ENCODE measurements at places on chromosomes 16 and 17.

- no peak for DNase-seq
Observed at GRCh38 chr17:59124665-59125064, 18.0 kb upstream of the TRIM37 start.

GRCh38 chr17:78013683-78014467 lies 55.4 kb downstream of the TNRC6C start:
- DNase-seq = peak; percentile 72

- DNase-seq = no peak
Observed at GRCh38 chr16:661184-661821, 6.6 kb upstream of the RHOT2 start.

DNA sequence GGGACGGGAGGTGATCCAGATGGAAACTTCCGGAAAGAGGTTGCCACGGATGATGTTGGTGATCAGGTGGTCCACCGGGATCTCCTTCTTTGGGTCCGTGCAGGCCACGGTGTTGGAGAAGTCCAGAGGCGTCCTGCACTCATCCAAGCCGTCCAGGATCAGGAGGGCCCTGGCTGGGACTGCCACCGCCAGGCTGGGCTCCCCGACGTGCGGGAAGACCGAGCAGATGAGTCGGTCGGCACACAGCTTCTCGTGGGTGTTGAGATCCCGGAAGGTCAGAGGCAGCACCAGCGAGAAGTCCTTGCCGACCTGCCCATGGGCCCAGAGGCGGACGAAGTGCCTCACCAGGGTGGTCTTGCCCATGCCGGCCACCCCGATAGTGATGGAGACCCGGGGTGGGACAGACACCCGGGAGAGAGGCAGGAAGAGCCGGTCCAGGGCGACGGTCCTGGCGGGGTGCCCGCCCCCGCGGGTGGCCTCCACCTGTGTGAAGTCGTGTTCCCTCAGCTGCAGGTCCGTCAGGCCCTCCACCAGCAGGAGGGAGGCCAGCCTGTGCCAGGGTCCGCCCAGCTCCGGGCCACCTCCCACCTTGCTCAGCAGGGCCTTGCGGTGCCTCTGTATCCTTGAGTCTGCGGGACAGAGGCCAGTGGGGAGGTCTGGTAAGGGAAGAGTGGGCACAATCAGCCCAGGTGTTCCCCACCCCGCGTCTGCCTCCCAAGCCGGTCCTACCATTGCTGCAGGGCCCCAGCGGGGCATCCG lies 12.9 kb downstream of the NLRC3 start:
- no peak for DNase-seq

GRCh38 chr17:29076087-29076486 lies 33.1 kb downstream of the PIPOX start:
- no peak for DNase-seq

DNA sequence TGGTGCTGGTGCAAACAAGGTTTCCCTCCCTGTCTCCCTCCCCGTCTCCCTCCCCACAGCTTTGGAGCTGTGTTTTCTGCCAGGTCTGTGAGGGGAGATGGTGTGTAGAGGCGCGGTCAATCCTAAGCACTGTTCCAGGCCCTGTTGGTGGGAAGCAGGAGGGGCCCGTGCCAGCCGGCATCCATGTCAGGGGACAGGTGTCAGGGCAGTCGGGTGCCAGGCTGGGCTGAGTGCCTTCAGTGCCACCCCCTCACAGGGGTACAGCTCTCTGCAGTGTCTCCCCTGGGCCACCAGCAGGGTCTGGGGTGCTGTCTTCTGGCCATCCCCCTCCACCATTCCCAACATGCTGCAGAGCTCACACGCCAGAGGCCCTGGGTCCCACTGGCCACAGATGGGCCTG lies 73.6 kb downstream of the KLHDC4 start:
- no peak for DNase-seq

GRCh38 chr17:57400648-57401047 lies 144.3 kb downstream of the MSI2 start:
- DNase-seq = no peak

DNA sequence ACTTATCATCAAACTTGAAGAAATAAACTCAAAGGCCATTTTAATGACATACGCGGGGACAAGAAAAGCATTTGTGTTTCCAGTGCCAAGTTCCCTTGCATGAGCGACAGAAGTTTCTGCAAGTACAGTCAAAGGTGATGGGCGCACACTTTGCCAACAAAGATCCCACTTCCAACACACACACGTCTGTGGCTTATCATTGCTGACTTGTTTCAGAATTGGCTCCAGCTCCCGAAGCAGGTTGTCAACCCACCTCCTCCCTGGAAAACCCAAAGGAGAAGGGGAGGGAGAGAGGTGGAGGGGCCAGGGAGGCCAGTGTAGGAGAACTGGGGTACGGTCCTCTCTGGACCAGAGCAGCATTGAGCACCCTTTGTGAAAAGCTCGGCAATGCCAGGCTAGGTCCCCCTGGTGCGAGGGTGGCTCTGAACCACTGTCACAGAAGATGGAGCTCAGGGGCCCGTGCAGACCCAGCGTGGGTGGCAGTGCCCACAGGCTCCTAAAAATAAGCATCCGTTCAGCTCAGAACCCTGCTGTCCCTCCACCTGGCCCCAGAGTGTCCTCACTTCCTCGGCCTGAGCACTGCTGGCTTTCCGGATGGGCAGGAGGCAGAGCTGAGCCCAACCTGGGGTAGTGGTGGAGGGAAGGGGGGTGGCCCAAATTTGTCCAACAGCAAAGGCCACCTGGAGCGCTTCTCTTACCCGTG lies 33.2 kb downstream of the RBFOX3 start:
- no peak for DNase-seq

DNA sequence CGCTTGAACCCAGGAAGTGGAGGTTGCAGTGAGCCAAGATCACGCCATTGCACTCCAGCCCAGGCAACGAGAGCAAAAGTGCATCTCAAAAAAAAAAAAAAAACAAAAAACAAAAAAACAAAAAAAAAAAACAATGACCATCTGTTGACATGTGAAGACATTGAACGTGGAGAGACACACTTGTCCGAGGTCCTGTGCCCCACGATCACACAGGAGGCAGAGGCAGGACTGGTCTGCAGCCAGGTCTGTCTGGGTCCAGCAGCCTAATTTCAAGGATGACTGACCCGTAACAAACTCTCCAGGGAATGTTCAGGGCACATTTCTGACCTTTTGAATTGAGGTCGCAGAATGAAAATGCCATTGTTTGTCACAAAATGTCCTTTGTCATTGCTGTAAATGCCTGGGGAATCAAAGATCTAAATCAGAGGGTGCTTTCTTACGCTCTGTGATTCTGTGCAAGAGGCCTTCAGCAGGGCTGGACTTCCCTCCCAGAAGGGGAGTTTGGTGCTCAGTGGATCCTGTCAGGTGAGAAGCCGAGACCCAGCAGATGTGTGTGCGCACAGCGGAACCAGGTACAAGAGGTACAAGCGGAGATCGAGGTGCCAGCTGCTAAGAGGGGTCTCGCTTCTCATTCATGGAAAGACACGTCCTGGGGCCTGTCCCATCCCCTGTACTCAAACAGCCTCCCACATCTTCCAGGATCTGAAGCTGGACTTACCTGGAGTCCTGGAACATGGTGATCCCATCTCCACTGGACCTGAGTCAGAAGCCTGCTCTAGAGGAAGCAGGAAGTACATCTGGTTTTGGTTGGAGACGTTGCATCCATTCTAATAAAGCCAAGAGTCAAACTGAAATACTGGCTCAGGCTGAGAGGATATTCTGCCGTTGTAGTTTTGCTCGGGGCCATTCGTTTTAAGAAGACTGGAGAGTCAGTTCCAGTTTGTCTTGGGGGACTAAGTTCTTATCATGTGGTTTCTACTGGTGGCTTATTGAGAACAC lies 95.8 kb downstream of the IRF8 start:
- no peak for DNase-seq

- DNase-seq = peak; percentile 63
Observed at GRCh38 chr17:73291260-73291801, 20.5 kb downstream of the CDC42EP4 start.

- DNase-seq = no peak
Observed at GRCh38 chr17:39225959-39226683, 376 bp upstream of the STAC2 start.

DNA sequence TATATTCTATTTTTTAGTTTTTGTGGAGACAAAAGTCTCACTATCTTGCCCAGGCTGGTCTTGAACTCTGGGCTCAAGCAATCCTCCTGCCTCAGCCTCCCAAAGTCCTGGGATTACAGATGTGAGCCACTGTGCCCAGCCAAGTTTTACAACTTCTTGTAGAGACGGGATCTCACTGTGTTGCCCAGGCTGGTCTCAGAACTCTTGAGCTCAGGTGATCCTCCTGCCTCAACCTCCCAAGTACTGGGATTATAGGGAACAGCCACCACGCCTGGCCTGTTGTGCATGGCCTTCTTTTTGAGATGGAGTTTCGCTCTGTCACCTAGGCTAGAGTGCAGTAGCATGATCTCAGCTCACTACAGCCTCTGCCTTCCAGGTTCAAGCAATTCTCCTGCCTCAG lies 6.2 kb upstream of the CENPT start:
- DNase-seq = no peak

DNA sequence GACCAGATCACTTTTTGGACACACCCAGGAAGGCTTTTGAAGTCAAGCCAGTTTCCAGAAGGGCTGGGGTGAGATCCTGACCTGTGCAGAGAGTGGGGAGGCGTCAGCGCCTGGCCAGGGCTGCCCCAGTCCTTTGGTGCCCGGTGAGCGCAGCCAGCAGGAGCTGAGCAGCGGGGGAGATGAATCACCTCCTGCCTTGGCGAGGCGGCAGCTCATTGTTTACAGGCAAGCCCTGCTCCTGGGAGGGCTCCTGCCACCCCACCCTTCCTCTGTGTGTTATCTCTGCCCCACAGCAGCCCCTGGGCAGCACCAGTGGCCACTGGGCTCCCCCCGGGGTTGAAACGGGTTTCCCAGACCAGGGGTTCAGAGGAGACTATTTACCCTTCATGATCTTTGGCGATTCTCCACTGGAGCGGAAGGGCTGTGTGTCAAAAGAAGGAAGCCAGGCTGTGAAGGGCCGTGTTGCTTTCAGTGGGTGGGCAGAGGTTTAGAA lies 14.1 kb upstream of the ITGB4 start:
- DNase-seq = peak; percentile 93

DNA sequence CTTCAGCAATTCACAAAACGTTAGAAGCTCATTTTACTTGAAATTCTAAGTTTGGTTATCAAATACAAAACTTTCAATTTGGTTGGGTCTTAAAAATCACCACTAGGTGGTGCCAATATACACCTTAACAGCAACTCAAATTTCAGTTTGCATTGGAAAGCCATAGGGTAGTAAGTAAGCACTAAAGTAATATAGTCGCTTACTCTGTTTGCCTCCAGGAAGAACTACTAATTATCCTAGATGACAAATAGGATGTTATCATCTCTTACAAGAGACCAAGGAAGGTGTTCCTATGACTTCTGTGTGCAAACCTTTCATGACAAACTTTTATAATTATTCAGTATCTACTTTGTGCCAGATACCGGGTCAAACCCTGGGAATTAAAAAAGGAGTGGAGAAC lies 93.3 kb downstream of the MYO1D start:
- DNase-seq = peak; percentile 82

DNA sequence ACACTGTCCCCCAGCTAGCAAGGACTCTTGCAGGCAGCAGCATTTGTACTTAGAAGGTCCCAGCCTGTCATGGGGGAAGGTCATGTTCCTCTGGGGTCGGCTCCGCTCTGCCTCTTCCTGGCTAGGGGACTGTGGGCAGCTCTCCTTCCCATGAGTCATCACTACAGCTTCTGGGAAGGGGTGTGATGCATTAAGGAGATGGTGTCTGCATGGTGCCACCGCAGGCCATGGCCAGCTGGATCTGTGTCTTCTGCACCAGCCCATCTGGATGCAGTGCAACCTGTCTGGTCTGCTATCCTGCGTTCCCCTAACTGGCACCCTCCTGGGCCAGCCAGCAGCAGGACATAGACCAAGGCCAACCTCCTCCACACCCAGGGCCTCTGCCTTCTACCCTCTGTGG lies 6.3 kb downstream of the STARD3 start:
- DNase-seq = no peak

DNA sequence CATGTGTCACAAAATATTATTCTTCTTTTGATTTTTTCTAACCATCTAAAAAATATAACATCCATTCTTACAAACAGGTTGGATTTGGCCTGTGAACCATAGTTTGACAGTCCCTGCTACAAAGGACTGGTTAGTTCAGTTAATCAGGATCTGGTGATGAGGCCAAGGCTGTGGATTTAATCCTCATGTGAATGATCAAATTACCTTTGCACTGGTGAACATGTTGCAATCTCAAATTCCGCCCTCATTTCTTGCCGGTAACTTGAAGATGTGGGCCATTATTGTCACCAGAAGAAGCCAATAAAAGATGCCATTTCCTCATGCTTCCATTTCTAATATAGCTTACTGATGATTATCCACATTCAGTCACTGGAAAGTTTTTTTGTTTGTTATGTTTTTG lies 35.3 kb upstream of the YPEL2 start:
- DNase-seq = no peak

- no peak for DNase-seq
Observed at GRCh38 chr17:32912218-32912897, 15.6 kb upstream of the TMEM98 start.

- DNase-seq = no peak
Observed at GRCh38 chr17:72386619-72387237, 265.9 kb downstream of the SOX9 start.

- no peak for DNase-seq
Observed at GRCh38 chr17:31509805-31510177, 118.3 kb downstream of the RAB11FIP4 start.

DNA sequence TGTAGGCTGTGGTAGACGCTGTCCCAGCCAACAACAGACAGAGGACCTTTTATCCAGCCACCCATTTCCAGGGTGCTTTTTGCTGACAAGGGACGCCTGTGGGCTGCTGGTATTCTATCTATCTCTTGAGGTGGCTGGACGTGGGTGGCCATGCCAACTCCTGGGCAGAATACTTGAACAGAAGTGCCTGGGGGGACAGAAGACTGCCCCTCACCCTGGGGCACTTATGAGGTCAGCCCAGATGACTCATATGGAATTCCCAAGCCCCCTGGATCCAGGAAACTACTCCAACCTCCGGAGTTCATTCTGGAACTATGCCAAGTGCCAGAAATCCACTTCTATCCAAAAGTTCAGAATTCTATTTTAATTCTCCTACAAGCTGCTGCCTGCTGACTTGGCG lies 61.3 kb downstream of the CDRT4 start:
- peak; percentile 22 for DNase-seq

DNA sequence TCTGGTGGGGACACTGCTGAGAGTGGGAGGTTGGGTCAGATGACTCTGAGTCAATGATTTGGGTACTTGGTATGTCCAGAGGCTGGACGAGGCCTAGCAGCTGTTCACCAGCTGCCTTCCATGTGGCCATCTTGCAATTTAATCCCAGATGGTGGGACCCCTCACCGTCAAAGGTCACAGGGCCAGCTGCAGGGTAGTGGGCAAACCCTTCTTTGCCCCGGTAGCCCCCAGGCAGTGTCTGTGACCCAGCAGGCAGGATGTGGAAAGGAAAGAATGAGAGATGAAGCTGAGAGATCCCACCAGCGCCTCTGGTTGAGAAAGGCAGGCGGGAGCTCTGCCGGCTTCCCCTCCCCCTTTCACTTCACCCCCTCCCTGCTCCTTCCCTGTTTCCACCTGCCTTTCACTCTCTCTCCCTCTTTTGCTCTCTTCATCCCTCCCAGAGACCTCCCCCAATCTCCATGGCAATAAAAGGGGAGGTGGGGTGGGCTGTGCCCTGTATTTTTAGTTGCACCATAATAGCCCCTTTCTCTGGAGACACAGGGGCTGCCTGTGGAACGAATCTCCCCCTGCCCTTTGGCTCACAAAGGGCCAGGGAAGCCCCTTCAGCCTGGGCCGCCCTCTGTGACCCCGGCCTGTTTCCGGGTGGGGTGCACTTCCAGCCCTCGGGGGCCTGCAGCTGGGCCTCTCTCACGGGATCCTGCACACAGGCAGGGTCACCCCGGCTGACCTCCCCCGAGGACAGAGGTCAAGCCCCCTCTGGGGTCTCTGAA lies 20.2 kb downstream of the CDK5RAP3 start:
- no peak for DNase-seq

- DNase-seq = no peak
Observed at GRCh38 chr16:47371271-47372014, 89.4 kb downstream of the ITFG1 start.

Data from lung microvascular endothelial cell (primary cell).